ENCODE measurements at places on chromosomes 16 and 17. TPM values are rescaled to one million over a fixed set of nuclear protein-coding genes. Genes with fewer than 3 reads are reported as not detected.

GRCh38 chr17:9729735-9730420 is 61.5 kb downstream of the DHRS7C start:
- H3K4me3 ChIP-seq: no peak overlapping the region
- H3K4me1 ChIP-seq: no peaks in the 10 kb centered on the region
- no peak for DNase-seq
- H3K36me3 ChIP-seq: no peaks in the 10 kb centered on the region
- H3K27ac ChIP-seq: no peak overlapping the region

Gene LRRC37B
- total RNA-seq: 51.5 TPM

- H3K4me1 ChIP-seq: peaks cover 26% of the 10 kb centered on the region
- H3K36me3 ChIP-seq: peaks cover 7% of the 10 kb centered on the region
- H3K27me3 ChIP-seq: no peaks in the 10 kb centered on the region
Measured at GRCh38 chr17:7858522-7858810, 663 bp downstream of the CYB5D1 start.

Gene KRT13
- total RNA-seq: not detected

GRCh38 chr16:57711346-57711745 is 16.7 kb downstream of the DRC7 start:
- H3K36me3 ChIP-seq: peaks cover 2% of the 10 kb centered on the region
- no peak overlapping the region for H3K27ac ChIP-seq
- no peak overlapping the region for H3K4me3 ChIP-seq
- peaks cover 11% of the 10 kb centered on the region for H3K4me1 ChIP-seq
